ENCODE measurements at places on chromosomes 12 and 14.

DNA sequence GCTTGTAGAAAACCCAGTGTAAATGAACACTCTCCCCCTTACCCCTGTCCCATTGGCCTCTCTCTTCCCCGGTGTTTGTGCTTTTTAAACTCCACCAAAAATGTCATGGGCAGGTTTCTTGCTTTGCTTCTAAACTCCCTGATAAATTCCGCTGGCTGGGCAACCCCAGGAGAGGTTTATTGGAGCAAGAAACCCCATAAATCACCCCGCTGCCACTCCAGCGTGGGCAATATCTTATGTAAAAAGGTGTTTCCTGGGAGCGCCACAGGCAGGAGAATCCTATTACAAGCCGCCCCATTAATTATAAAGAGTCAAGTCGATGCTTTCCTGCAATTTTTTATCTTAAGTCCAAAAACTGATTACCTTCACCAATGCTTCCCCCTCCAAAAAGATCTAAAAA, 22.8 kb downstream of the LHX5 start:
- no peak for DNase-seq

DNA sequence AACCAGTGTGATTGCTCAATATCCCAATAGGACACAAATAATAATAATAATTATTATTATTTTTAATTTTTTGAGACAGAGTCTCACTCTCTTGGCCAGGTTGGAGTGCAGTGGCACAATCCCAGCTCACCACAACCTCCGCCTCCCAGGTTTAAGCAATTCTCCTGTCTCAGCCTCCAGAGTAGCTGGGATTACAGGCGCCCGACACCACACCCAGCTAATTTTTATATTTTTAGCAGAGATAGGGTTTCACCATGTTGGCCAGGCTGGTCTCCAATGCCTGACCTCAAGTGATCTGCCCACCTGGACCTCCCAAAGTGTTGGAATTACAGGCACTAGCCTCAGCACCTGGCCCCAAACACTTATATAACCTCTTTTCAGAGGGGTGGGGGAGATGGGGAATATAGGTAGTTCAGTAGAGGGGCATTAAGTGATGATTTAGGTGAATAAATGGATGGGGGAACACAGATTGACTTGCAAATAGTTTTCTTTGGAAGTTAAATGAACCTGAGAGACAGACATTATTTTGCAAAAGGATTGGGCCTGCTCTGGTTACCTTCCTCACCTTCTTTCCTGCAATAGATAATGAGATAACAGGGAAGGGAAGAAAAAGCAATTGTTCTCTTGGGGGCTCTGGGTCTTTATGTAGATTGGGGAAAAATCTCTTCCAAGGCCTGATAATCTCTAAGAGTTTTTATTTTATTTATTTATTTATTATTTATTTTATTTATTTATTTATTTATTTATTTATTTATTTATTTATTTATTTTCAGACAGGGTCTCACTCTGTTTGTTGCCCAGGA, 57.7 kb downstream of the RESF1 start:
- no peak for DNase-seq

DNA sequence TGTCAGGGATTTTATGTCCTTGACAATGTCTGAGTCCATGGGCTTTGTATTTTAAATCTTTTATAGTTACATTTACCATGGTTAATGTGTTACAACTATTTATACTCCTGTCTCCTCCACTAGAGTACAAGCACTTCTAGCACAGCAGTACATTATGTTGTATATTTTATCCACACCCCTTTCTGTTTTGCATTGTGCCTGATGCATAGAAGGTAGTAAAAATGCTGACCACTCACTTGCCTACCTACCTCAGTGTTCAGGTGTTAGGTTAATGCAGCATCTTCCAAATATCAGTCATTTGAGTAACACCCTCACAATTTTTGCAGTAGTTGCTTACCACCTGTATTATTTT, 31.1 kb upstream of the SLC38A2 start:
- no peak for DNase-seq

- DNase-seq = no peak
Observed at GRCh38 chr12:95796225-95796981, 5.8 kb upstream of the NTN4 start.

DNA sequence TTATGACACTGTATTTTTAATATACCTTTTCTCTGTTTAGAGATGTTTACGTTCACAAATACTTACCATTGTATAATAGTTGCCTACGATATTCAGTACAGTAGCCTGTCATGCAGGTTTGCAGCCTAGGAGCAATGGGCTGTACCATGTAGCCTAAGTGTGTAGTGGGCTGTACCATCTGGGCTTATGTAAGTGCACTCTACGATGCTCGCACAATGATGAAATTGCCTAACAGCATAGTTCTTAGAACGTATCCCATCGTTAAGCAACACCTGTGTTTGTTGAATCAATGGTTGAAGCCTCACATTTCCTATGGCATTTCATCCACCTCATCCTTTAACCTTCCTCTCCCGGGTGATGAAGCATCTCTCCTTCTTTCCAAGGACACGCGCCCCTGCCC, 12.5 kb upstream of the EML1 start:
- DNase-seq = no peak

DNA sequence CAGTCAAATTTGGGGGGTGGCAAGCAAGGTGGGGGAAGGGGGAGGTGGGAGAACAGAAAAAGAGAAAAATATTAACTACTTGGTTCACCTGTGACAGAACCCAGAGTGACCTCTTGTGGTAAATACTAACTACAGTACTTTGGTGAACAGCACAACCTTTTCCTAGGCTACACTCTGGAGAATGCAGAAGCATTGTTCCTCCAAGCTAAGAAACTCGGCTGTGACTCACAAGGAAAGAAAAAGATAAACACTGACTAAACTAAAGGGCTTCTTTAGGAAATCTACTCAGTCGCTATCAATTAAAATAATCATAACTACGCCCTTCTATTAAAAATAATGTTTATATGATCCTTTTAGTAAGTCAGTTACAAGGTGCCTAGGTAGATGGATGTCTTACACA, 5.4 kb downstream of the KCNH5 start:
- DNase-seq = no peak

DNA sequence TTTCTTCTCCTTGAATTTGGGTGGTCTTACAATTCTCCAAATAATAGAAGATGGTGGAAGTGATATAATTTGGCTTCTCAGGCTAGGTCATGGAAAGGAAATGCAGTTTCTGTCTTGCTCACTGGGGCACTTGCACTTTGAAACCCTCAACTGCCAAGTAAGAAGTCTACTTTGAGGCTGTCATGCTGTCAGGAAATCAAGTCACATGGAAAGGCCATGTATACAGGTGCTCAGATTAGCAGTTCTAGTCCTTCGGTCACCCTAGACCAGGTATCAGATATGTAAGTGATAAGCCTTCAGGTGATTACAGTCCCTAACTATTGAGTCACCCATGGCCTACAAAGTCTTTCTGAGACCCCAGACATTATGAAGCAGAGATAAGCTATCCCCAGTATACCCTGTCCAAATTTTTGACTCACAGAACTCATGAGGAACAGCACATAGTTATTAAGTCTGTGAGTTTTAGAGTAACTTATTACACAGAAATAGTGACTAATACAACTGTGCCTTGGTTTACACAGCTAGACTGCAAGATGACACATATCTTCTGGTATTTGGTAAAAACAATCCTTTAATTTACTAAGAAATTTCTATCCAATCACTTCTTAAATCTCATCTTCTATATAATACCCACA, 26.3 kb upstream of the BBS10 start:
- DNase-seq = no peak

GRCh38 chr14:39603942-39604341, 171.7 kb upstream of the FBXO33 start:
- DNase-seq = no peak

- no peak for DNase-seq
Observed at GRCh38 chr12:51198568-51199365, 19.1 kb downstream of the POU6F1 start.

DNA sequence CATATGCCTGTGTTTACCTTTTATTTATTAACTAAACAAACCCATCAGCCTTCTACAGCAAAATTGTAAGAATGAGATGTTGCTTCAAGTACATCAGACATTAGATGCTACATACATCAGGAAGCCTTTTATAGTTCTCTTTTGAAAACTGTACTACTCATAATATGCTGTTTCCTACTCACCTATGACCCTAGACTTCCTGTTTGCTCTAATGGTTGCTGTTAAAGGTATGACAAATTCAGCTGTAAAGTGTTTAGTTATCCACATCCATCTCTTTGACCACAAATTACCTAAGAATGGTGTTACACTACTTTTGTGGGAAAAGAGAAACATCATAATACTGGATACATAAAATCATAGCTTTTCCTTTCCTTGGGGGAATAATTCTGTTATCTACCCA, 220.0 kb downstream of the RAD51B start:
- no peak for DNase-seq

DNA sequence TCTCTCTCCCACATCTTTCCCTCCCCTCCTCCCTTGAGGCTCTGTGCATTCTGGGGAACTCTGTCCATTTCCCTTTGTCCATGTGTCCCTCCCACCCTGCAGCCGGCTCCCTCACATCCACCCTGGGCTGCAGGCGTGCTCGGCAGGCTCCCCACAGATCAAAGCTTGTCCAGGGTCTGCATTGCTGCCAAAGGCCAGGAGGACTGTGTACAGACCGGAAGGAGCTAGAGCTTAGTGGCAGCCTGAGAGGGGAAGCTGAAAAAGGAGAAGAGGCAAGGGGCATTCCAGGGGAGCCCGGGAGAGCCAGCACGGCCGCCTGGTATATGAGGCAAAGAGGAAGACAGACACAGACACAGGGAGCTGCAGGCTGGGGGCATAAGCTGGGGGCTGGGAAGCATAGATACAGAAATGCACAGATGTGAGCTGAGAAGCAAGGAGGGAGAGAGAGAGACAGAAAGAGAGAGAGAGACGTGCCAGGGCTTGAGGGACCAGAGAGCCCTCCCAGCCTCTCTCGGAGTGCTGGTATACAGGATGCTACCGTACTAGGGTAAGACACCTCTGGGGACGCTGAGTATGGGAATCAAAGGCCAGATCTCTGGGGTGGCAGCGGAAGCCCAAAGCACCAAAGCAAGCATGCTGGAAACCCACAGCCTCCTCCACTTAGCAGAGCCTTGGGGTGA, 3.3 kb downstream of the CD4 start:
- DNase-seq = no peak

- no peak for DNase-seq
Observed at GRCh38 chr12:23472329-23472971, 477.0 kb downstream of the SOX5 start.

- peak; percentile 16 for DNase-seq
Observed at GRCh38 chr14:89276424-89276975, 140.5 kb downstream of the FOXN3 start.

GRCh38 chr14:102196039-102196901, 56.6 kb downstream of the WDR20 start:
- DNase-seq = no peak

- DNase-seq = no peak
Observed at GRCh38 chr12:47082283-47082682, 2.5 kb upstream of the AMIGO2 start.

DNA sequence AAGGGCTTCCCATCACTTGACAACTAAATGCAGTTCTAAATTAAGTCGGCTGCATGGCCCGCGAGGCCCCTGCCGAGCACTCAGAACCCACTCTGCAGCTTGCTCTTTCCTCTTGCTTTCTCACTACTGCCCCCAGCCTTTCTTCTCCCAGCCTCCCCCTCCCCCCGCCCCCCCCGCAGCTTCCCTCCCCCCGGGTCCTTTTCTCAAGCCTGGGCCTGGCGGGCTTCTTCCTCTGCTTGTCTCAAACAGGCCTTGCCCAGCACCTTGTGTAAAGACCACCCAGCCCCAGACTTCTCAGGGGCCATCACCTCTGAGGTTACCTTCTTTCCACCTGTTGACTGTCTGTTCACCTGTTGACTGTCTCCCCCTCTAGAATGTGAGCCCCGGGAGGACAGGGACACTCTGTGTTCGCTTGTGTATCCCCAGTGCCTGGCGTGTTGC, 1.1 kb downstream of the CYP46A1 start:
- DNase-seq = no peak

- no peak for DNase-seq
Observed at GRCh38 chr12:78885466-78885865, 20.9 kb downstream of the SYT1 start.

- DNase-seq = no peak
Observed at GRCh38 chr12:2803635-2804392, 8.7 kb upstream of the ITFG2 start.

- DNase-seq = peak; percentile 88
Observed at GRCh38 chr12:95072900-95073697, at the start of gene NR2C1. NR2C1 (minus strand) TSS chr12:95073618; CDS start chr12:95067384, 6,234 bp downstream.

DNA sequence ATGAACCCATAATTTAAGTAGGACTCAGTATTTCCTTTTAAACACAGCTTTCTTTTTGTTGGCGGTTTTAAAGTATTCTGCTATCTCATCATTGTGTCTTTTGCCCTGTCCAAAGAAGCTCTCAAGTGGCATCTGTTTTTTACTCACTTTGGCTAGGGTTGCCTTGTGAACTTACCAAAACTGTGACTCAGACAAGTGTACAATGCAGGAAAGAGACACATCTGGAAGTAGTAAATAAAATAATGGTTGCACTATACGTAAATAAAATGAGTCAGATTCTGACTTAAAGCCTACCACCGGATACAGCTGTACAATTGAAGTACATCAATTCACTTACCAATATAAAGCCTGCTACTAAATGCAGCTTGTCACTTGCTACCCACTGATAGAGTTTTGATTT, 619.2 kb upstream of the LRFN5 start:
- DNase-seq = no peak

DNA sequence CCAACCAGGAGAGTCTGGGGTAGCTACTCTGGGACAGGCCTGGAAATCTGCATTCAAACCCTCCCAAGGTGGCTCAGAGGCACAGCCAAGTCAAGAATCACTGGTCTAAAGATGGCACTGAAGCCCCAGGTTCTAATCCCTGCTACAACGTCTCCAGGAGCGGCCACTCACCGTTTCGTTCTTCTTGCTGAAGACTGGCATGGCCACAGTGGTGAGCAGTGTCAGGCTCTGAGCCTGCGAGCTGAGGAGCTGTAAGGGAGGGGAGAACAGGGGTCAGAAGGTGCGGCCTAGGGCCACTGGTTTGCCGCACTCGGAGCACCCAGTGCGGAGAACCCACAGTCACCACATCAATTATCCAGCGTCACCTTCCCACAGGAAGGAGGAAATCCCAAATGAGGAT, 38.8 kb downstream of the CACNA2D4 start:
- no peak for DNase-seq

GRCh38 chr12:168763-169525, 45.0 kb downstream of the SLC6A12 start:
- no peak for DNase-seq

- peak; percentile 69 for DNase-seq
Observed at GRCh38 chr14:91246051-91246852, 1.7 kb upstream of the GPR68 start.

GRCh38 chr12:55712700-55713415, 3.0 kb upstream of the BLOC1S1 start:
- no peak for DNase-seq

- DNase-seq = no peak
Observed at GRCh38 chr12:60112763-60113162, 516.9 kb downstream of the SLC16A7 start.

GRCh38 chr14:105666420-105666819, 140.0 kb downstream of the TMEM121 start:
- DNase-seq = no peak

DNA sequence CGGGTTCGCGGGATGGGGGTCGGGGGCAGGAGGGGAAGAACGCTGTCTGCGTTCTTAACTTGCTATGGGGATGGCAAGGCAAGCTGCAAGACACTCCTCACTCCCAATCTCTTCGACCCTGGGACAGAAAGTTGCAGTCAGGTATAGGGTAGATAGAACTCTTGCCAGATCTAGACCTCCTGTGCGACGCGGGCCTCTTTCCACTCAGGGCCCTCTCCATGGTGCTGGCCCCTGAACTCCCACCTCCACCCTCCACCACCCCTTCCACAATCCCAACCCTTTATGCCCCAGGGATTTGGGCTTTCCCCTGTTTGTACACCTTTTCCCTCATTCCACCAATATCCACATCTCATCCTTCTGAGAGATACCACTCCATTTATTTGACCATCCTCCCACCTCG, 812 bp downstream of the NABP2 start:
- no peak for DNase-seq
